ENCODE measurements at places on chromosomes 16 and 17.

DNA sequence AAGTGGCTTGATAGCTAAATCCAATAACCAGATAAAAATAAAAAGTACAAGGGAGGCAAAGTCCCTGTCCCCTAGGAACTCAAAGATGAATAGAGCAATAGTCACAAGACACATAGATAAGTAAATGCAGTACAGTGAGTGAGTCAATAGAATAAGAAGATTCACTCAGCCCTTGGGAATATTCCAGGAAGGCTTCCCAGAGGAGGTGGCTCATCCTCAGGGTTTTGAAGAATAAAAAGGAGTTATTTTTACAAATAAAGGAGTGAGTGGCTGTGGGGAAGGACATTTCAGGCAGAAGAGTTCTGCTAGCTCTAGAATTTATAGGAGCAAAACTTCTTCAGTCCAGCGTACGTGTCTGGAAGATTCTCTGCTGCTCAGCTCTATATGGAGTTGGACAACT, 177.4 kb upstream of the SDK2 start:
- no peak for DNase-seq

GRCh38 chr17:28599311-28600184, 723 bp upstream of the SPAG5 start:
- no peak for DNase-seq

DNA sequence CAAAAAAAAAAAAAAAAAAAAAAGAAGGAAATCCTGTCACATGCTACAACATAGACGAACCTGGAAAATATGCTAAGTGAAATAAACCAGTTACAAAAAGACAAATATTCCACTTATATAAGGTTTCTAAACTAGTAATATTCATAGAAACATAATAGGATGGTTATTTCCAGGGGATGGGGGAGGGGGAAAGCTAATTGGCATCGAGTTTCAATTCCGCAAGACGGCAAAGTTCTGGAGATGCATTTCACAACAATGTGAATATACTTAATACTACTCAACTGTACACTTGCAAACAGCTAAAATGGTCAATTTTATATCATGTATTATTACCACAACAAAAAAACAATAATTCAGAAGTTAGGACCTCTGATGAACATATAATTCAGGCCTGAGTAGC, 37.9 kb upstream of the ABCA9 start:
- no peak for DNase-seq

DNA sequence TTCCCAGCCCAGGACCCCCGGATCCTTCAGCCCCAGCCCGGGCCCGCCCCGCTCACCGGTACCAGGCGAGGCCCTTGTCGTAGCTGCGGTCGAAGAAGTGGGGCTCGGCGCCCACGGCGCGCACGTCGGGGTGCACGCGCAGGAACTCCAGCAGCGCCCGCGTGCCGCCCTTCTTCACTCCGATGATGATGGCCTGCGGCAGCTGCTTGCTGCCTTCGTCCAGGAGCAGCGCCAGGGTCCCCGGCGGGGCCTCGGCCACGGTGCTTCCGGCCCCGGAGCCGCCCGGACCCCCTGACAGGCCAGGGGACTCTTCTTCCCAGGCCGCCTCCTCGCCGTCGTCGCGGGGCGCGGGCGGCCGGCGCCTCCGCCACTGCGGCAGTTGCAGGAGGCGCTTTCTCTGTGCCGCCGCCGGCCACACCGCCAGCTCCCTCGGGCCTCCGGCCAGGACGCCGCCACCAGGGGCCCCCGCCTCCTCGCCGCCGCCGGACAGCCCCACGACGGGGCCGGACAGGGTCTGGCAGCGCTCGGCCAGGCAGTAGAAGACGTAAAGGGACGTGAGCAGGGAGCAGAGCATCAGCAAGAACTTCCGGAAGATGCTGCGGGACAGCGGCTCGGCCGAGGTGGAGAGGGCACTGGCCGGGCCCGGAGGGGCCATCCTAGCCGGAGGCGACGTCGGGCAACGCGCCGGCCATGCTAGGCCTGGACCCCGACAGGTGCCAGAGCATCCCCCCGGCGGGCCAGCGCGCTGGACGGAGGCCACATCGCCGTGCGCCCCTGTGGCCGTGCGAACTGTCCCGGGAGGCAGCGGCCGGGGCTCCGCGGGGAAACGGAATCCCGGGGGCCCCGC, 1.0 kb downstream of the HS3ST3A1 start:
- DNase-seq, result peak; percentile 73

GRCh38 chr17:73139296-73139695, 25.5 kb upstream of the SSTR2 start:
- no peak for DNase-seq

DNA sequence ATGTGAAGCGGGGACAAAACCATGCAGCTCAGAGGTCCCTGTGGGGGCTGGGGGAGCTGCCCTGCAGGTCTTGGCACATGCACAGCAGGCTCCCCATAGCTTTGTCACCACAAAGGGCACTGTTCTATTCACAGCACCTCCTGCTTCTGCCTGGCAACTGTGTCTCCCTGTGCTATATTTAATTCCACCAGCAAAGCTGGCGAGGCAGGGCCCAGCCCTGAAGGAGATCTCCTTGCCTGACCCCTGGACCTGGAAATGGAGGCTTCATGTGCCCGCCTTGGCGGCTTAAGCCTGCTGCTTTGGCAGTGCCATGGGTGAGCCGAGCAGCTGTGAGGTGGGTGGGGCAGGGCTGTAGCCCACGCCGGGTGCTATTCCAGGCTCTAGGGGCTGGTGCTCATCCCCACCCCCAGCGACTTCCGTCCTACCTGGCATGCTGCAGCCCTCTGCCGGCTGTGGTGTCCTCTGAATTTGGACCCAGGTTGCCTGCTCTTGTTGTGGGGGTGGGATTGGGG, 6.8 kb downstream of the LDHD start:
- DNase-seq, result no peak

GRCh38 chr16:55447231-55447630, 31.8 kb upstream of the MMP2 start:
- no peak for DNase-seq

- DNase-seq, result peak; percentile 35
Observed at GRCh38 chr17:65449495-65449894, 112.0 kb downstream of the AXIN2 start.

DNA sequence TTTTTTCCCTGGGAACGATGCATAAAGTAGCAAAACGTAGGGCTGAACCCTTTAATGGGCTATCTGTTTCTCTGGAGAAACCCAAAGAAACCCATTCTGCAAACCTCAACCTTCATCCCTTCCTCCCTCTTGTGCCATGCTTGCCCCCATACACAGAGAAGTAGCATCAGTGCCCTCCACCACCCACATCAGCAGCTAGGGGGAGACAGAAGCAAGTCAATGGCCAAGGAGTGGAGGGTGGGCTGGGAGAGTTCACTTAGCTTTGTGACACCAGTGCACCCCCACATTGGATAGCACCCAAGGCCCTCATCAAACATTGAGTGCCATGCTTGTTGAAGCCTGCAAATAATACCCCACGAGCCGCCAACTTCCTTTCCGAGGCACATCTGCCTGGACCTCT, 282.4 kb downstream of the ABCC12 start:
- DNase-seq, result no peak

DNA sequence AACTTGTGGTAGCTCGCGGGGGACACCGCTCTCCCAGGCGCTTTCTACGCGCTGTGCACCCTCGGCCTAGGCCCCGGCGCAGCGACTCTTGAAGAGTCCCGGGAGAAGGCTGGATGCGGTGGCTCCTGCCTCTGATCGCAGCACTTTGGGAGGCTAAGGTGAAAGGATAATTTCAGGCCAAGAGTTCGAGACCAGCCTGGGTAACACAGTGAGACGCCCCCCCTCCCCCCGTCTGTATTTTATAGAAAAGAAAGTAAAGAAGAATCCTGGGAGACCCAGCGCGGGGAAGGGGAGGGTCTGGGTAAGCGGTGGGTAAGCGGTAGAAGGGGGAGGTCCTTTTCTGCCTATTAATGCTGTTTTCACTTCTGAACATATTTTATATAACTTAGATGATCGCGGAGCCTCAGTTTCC, 486 bp upstream of the PLLP start:
- DNase-seq, result no peak

DNA sequence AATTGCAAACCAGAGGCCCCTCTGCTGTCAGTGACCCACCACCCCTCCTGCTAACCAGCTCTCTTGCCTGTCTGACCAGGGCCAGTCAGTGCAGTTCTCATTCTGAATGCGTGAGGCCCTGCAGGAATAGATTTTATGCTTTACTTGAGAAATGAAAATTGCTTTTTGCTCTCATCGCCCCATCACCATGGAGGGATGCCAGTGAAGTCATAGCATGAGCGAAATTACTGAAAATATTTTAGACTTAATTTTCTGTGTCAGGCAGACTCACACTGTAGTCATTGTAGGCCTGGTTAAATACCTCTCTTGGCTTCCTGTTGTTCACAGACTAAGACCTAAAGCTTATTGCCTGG, 490.5 kb upstream of the CDH5 start:
- no peak for DNase-seq

DNA sequence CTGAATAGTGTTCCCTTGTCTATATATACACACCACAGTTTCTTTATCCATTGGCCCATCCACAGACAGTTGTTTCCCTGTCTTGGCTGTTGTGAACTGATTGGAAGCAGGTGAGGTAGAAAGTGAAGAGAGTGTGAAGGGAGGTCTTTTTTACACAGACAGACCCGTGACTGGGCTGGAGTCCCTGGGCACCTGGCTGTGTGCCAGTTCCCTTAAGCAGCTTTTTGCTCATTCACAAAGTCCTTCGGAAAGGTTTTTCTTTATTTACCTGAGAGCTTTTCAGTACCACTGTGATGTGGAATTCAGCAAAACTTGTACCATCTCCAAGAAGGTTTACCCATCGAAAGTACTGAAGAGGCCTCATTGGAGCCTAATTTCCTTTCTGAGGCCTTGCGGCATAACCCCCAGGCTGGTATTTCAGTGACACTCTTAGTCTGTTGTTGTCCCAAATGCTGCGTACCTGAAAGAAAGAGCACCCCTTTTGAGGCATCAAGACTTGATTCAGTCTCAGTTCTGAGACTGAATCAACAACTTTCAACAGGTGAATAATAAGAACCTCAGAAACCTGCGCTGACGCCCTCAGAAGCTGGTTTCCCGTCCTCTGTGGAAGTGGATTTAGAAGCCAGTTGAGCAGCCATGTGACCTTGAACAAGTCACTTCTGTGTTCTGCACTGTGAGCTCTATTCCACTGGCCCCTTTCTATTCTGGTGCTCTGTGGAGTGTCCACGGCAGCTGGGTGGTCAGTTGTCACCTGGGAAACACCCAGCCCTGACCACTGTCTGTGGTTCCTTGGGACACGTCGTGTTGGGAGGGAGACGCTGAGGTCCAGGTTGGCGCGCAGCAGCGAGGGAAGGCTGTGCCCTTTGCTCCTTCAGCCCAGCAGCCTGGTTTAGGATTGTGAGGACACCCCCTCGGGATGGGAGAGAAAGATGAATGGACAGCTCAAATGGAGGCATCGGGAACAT, 53.9 kb upstream of the CRISPLD2 start:
- DNase-seq, result no peak

GRCh38 chr17:2218426-2218825, 85.2 kb downstream of the SMG6 start:
- no peak for DNase-seq

DNA sequence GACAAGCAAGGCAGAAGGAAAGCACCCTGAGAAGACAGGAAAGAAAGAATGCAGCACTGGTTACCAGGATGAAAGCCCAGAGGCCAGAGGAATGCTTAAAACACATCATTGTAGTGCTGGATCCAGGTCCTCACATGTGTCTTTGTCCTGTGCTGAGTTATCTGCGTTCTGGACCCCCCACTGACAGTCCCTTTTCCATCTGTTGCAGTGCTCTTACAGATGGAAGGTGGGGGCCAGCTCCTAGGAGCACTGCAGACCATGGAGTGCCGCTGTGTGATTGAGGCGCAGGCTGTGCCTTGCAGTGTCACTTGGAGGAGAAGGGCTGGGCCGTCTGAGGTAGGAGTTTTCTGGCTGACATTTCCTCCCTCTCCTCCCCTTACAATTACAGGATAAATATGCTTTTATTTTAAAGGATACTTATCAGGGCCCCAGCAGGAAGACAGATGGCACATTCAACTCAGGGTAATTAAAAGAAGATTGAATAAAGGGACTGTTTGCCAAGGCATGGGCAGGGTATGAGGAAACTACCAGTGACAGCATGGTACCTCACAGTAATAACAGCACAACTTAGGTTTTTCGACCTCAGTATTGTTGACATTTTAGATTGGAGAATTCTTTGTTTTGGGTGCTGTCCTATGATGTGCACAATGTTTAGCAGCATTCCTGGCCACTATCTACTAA, 3.0 kb downstream of the EME1 start:
- no peak for DNase-seq

GRCh38 chr16:10849736-10850477, 27.1 kb upstream of the CIITA start:
- DNase-seq, result no peak

- DNase-seq, result no peak
Observed at GRCh38 chr17:79861413-79862216, 22.4 kb upstream of the CBX4 start.

DNA sequence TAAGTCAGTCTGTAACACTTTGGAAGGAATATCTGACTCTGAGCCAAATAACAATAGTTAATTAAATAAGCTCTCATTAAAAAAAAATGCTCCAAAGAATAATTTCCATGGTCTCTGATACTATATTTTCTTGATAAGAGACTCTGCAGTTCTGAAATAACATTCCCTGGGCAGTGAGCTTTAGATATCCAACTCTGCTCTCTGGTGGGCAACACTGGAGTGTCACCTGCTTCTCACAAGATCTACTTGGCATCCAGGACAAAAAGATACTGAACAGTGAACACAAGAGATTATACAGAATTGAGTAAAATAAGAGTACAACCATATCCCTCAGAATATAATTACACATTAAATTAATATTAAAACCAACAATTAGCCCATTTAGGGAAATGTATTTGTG, 13.7 kb downstream of the BLMH start:
- DNase-seq, result peak; percentile 61

GRCh38 chr17:45396496-45397205, 36.0 kb downstream of the ARHGAP27 start:
- DNase-seq, result no peak

DNA sequence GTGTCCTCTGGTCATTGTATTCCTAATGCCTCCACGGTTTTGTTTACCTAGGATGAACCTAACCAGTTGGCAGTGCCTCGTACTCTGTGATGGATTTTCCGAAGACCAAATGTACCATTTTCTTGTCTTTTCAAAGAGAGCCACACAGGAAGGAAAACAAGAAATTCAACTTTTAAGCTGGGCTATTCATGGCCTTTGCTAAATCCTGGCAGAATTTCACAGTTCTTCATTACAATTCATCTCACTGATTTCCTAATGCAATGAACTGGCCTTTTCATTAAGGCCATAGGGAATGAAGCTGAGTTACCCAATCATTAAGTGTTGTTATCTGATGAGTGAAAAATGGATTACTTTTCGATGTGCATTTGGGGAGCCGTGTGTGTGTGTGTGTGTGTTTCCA, 7.9 kb upstream of the KCNJ16 start:
- DNase-seq, result no peak

DNA sequence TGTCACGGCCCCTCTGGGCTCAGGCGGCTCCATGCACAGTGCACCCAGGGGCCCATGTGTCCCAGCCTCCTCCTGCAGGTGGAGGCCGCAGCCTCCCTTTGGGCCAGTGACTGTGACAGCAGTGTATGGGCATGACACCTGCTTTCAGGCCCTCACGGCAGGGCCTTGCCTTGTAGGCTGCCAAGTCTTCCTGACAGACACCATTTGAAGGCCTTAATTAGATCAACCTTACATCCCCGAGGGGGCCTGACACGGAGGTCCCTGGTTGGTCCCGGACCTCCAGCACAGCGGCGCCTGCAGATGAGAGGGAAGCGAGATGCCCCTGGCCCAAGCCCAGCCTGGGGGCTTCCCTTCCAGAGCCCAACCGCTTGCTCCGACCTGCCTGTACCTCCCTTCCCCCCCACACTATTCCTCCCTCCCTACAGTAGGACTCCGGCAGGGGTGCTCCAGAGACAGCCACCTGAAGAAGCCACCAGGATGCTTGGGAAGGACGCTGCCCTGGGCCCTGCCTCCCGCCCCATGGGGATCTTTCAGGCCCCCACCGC, 31.9 kb downstream of the BAIAP2 start:
- no peak for DNase-seq
